ENCODE measurements at places on chromosomes 4 and X.

DNA sequence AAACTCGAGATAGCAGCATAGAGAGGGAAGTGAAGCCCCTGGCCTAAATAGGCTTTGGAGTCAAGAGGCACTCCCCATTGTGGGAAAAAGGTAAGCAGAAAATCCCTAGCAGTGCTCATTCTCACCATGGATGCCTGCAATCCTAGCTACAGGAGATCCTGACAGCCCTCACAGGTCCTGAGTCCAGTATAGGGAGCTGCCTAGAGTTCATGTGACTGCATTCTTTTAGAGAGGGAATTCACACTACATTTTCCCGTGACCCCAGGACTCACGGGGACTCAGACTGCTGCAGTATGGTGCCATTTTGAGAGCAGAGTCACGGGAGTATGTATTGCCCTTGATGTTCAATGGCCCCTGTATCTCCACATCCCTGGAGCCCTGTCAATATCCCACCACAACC lies 82.4 kb downstream of the MAGED1 start:
- no peak for DNase-seq

- no peak for DNase-seq
These were observed 34.1 kb downstream of the GPAT3 start for GRCh38 chr4:83569987-83570386.

DNA sequence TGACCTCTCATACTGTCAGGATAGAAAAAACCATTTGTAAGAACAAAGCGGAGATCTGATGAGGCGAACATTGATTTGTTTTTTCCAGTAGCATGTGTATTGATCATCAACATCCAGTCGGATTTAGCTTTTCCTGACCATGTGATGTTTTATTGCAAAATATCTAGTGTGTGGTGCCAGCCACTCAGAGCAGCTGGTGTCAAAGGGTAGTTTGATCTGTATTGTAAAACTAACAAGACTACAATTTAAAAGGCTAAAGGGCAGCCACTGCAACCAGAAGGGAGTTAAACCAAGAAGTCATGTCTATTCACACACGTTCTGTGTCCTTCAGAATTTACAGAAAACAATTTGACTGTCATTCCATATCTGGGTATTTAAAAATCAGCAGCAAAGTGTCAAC lies 719.0 kb upstream of the FRG1 start:
- DNase-seq: no peak

GRCh38 chr4:3044870-3045819 lies 29.2 kb downstream of the HTT-AS start:
- DNase-seq: no peak

GRCh38 chrX:13387666-13388494 lies 68.0 kb upstream of the ATXN3L start:
- no peak for DNase-seq

GRCh38 chr4:40721730-40722171 lies 28.0 kb upstream of the NSUN7 start:
- no peak for DNase-seq

Data from liver (tissue), 10 donors.